Bone marrow (tissue), 2 donors: ENCODE measurements at places on chromosomes 2 and 18.

DNA sequence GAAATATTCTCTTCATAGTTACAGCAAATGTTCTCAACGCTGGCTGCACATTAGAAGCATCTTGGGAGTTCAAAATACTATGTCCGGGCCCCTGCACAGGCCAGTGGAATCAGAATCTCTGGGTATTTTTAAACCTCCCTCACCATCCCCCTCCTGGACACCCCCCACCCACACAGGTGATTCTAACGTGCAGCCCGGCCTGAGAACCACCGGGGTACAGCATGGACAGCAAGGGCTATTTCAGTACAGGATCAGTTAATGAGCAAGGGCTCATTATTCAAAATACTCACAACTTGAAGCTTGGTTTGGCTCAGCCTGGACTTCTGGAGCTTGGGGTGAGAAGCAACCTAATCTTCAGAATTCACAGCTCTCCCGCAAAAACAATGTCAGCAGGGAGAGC lies 31.4 kb downstream of the INO80C start:
- no peak for DNase-seq

DNA sequence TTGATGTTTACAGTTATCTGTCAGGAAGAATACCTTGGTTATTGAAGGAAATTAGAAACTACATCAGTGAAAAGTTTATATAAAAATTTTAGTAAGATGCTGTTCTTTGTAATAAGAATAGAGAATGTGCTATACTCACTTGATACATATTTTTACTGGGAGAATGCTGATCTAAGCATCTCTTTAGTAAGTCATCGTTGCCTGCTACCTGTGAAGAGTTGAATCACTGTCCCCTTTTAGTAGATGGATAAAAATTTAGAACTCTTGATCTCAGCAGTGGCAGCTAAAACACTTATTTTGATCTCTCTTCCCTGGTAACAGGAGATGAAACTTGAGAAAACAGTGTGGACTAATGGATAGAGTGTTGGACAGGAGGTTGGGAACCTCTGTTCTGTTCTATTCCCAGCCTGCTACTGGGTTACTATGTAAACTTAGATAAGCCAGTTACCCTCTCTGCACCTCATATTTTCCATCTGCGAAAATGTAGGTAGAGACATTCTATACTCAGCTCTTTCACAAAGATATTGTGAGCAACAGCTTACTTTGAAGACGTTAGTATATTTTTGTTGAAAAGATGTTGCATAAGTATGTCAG lies 100.3 kb downstream of the FEZ2 start:
- DNase-seq: no peak

DNA sequence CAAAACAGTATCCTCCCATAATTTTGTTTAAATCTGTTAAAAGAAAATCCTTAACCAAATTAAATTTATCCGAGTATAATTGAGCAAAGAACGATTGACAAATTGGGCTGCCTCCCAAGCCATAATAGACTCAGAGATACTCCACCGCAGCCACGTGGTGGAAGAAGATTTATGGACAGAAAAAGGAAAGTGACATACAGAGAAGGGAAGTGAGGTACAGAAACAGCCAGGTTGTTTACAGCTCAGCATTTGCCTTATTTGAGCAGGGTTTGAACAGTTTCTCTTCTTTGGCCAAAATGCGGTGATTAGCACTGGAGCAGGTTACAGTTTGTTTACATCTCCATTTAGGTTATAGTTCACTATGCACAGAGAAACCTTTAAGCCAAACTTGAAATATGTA lies 60.8 kb downstream of the KYNU start:
- DNase-seq: no peak

DNA sequence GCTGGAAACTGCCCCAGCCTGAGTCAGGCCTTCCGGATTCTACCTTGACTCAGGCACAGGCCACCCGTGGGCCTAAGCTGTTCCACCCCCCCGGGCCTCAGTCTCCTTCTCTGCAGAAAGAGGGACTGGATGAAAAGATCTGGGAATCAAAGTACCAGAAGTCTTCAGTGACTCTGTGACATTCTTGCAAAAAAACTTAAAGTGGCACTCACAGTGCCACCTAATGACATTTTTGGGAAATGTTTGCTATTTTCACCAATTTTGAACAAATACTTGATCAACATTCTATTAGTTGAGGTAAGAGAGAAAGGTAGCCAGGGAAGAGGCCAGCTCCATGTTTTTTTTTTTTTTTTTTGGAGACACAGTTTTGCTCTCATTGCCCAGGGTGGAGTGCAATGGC lies 48.3 kb upstream of the ACAA2 start:
- DNase-seq: no peak

GRCh38 chr2:133489146-133489545 lies 79.1 kb downstream of the NCKAP5 start:
- DNase-seq: no peak

GRCh38 chr2:85231952-85232351 lies 95.8 kb downstream of the TGOLN2 start:
- DNase-seq: no peak

DNA sequence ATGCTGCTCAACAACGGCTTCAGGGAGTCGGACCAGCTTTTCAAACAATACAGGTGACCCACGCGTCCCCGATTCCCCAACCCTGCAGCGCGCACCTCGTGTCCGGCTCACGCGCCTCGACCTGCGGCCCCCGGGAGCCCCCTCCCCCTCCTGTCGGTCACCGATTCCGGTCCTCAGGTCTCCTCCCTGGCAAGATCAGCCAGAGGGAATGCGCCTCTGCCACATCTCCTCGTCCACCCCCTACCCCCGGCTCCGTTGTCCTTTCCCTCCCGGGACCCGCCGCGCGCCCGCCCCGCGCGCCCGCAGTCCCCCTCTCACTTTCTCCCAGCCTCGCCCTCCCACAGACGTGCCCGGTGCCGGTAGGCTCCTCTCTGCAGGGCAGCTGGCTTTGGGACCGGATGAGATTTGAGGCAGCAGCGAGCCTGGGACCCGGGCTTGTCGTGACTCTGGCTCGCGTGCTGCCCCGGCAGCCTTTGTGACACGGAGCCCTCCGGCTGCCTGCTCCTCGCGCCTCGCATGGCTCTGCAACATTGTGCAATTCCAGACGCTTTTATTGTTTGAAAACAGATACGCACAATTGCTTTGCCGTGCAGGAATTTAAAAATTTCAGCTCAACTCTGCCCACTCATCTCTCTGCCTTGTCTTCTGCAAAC lies 558 bp downstream of the TTC39C start:
- no peak for DNase-seq

GRCh38 chr18:58788470-58788869 lies 76.2 kb upstream of the ZNF532 start:
- no peak for DNase-seq

DNA sequence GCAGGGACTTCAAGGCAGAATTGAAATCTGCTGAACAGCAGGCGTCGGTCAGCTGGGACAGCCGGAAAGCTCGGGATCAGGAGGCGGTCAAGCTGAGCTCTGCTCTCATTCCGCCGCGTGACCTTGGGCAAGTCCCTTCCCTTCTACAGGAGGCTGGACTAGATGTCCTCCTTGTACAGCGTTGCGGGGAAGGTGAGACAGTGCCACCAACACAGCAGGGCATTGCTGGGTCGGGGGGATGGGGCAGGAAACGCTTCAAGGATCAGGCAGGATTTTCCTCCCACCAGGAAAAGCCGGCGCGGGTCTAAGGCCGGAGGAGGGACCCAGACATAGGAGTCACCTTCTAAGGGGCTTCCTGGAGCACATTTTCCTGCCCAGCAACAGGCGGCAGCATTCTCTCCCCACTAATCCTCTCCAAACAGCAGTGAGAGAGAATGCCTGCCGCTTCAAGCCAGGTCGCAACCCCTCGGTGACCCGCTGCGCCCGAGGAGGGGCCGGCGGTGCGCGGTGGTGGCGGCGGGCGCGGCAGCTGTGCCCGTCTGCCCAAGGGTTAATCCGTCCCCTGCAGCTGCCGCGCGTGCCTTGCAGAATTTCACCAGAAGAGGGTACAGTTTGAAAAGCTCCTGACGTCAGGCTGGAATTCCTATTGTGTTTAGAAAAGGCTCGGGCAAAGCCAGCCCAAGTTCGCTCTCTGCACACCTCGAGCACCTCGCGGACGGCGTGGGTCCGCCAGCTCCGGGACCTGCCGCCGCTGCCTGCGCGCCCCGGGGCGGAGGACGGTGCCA lies at the start of gene KCNF1:
Gene KCNF1, plus strand, starts transcription at position 644 of the 785 bp plus-strand sequence. CDS start 493 bp downstream, outside the sequence.
- DNase-seq: no peak

DNA sequence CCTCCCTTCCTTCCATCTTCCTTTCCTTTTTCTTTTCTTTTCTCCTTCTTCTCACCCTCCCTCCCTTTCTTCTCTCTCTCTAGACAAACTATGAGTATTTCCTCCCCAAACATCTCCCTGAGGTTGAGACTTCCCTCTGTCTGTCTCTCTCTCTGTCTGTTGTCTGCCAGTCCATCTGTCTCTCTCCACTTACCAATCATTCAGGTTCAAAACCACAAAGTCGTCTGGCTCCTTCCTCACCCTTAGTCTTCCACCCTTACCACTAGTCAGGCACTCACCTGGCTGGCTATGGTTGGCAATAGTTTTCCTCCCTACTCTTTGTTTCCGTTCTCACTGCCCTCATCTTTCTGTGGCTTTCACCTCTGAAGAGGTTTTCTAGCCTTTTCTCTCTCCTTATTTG lies 12.9 kb downstream of the CCL20 start:
- DNase-seq: no peak

GRCh38 chr18:13606604-13607254 lies 119.6 kb downstream of the FAM210A start:
- no peak for DNase-seq

DNA sequence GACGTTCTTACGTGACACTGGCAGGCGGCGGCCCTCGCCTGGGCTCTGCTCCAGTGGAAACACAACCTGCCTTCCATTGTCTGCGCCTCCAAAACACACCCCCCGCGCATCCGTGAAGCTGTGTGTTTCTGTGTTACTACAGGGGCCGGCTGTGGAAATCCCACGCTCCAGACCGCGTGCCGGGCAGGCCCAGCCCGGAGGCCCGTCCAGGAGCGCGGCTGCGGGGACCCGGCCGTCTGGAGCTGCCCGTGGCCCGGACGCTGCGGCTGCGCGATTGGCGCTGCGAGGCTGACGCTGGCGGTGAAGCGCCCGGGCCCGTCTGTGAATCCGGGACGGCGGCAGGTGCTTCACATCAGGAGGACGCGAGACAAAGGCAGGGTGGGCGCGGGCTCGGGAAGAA lies 670.3 kb upstream of the SALL3 start:
- no peak for DNase-seq

GRCh38 chr2:236782938-236783337 lies 213.3 kb downstream of the ACKR3 start:
- no peak for DNase-seq

GRCh38 chr18:42706618-42707017 lies 408.9 kb downstream of the RIT2 start:
- no peak for DNase-seq

DNA sequence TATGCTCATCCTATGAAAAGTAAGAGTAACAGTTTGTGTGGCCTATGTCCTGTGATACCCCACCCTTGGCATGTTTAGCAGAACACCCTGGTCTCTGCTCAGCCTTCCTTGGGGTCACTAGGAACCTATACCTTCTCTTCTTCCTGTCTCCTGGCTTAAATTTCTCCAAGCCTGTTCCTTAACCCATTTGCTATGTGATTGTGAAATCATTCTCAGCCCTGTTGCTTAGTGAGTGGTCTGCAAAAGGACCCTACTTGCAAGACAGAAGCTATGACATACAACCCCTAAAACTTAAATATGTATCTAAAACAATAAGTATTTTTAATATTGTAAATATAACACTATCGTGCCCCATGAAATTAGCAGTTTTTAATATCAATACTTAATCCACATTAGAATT lies 524.7 kb downstream of the PARD3B start:
- DNase-seq: no peak

GRCh38 chr2:171792886-171793580 lies 101.0 kb downstream of the SLC25A12 start:
- no peak for DNase-seq

- DNase-seq: no peak
Observed at GRCh38 chr2:88144271-88144670, 16.4 kb upstream of the FABP1 start.

GRCh38 chr2:182868054-182868796 lies 1.8 kb upstream of the FRZB start:
- DNase-seq: no peak

DNA sequence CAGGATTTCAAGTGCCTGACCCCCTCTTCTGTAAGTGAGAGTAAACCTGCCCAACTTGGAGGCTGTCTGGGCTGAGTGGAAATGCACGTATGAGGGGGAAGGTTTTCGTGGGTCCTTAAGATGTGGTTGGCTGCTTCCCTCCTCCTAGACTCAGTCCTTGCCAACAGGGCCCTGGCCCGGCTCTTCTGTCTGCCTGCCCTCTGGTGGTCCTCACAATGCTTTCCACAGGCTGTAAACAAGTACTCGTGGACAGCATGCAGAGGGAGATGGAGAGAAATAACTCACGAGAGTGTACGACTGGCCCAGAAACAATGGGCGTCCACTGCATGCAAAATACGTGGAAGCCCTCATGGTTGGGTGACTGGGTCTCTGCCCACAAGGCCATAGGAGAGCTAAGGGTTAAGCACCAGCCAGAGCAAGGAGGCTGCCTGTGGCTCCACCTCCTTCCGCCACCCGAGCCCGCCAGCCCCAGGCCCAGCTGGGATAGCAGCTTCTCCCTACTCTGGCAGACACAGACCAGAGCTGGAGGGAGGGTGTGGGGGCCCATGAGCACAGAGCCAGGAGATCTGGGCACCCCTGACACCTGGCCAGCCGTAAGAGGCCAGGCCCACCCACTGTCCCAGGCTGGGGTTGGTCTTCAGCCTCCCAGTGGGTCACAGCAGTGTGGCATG lies 17.0 kb upstream of the ARHGEF4 start:
- no peak for DNase-seq

- DNase-seq: no peak
Observed at GRCh38 chr18:25604894-25605597, 253.1 kb upstream of the ZNF521 start.

- DNase-seq: no peak
Observed at GRCh38 chr2:191245869-191246531, 796 bp downstream of the MYO1B start.

DNA sequence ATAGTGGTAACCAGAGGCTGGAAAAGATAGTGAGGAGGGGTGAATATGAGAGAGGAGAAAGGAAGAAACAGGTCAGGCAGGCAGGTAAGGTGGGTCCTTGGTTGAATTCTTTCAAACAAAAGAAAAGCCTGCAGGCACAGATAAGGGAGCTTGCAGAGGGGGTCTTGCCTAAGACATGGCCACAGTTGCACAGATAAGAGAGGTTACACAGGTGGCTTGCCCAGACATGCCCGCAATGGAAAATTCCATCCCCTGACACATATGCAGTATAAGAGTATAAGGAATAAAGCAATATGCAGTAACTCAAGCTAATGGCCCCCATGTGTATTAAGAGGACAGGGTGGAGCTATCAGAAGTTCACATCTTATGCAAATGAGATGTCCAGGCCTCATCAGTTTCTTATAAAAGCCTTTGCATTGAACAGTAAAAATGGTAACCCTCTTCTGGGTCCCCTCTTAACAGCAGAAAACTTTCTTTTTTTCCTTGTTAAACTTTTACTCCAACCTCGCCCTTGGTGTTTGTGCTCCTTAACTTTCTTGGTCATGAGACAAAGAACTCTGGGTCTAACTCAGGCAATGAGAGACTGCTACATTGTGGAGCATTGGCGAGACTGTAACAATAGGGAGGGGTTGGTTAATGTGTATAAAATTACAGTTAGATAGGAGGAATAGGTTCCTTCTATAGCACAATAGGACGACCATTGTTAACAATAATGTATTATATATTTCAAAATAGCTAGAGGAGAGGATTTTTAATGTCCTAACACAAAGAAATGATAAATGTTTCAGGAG lies 764.6 kb downstream of the TSN start:
- no peak for DNase-seq

GRCh38 chr18:69495841-69496533 lies 95.3 kb downstream of the DOK6 start:
- no peak for DNase-seq

- no peak for DNase-seq
Observed at GRCh38 chr2:118974103-118974993, 32.4 kb downstream of the MARCO start.
